ENCODE measurements at places on chromosomes 4 and X.

- DNase-seq: no peak
Observed at GRCh38 chr4:13953083-13953482, 325.6 kb upstream of the BOD1L1 start.

DNA sequence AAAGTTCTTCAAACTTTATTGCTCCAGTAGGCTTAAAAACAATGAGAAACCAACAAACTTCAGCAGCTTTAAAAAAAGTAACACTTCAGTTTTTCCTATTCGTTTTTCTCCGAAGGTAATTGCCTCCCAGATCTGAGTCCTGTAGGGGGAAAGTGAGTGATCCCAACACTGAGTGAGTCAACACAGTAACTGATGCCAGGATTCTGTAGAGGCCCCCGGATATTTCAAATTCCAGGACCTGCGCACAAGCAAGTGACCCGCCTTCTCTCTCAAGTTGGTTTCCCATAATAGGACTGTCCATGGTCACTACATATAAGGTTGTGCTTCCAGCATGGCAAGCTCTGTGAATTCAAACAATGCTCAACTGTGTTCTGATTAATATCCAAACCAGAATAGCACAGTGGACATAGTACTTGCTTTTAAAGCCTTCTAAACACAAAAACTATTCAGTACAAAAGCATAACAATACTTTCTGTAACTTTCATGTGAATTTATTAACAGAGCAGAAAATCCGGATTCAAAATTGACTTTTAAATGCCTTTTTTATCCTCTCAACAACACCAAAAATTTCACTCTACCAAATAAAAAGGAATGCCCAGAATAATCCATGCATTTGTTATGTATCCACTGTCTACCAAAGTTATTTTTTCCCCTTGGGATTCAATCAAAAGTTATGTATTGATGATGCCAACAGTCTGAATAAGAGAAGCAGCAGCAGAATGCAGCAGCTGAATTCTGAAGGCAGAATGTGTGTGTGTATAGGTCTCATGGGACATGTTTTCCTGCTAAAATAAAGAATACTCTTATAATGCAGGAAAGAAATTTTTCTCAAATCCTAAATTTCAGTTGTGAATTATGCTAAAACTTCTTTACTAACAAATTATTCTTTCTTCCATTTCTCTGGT, at the start of gene DMD:
Gene DMD, minus strand, starts transcription at position 194 of the 905 bp plus-strand sequence. CDS start 237 bp downstream, outside the sequence.
- DNase-seq: no peak

GRCh38 chr4:164503874-164504273, 250.1 kb upstream of the SMIM31 start:
- no peak for DNase-seq

GRCh38 chr4:168511780-168512489, 15.1 kb downstream of the PALLD start:
- peak; percentile 49 for DNase-seq

- no peak for DNase-seq
Observed at GRCh38 chr4:105630670-105631655, 77.5 kb downstream of the INTS12 start.

DNA sequence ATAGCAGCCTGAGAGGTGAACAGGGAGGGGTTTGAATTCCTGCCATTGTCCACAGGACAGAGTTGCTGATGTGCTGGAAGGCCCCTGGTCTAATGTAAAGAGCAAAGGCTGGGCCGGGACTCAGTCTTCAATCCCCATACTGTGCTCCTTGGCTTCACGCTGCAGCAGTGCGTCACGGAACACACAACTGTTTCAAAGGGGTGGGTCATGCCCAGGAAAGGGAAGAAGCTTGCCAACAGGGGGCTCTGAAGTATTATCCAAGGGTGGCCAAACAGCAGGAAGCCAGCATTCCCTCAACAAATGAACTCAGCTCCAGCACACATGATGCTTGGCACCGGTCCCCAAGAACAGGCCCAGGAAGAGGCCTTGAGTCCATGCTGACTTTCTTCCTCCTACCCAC, 122.5 kb downstream of the NFKB1 start:
- no peak for DNase-seq

All from stimulated activated CD8-positive, alpha-beta memory T cell treated with anti-CD3 and anti-CD28 coated beads, Interleukin-2, amount 100 ng/mL, for 48 hours (primary cell).